ENCODE measurements at places on chromosomes 5 and 9.

GRCh38 chr5:141382469-141383294 lies at the start of gene PCDHGA7:
Gene PCDHGA7, plus strand, starts transcription at chr5:141382742. Its CDS starts 158 bp downstream, at chr5:141382900.
- DNase-seq, result no peak

DNA sequence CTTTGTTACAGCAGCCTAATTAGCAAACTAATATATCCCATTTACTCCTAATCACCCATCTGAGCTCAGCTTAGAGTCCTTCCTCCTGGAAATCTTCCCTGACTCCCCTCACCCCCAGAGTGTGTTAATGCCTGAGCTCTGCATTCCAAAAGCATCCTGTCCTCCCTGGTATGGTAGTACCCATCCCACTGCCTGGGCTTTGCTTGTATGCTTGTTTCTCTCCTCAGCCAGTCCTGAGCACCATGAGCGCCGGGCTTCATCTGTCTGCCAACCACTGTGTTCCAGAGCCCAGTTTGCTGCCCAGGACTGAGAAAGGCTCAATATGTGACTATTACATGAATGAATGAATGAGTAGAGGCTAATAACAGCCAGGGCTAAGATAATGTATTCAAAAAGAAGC lies 272.4 kb downstream of the CDK5RAP2 start:
- no peak for DNase-seq

DNA sequence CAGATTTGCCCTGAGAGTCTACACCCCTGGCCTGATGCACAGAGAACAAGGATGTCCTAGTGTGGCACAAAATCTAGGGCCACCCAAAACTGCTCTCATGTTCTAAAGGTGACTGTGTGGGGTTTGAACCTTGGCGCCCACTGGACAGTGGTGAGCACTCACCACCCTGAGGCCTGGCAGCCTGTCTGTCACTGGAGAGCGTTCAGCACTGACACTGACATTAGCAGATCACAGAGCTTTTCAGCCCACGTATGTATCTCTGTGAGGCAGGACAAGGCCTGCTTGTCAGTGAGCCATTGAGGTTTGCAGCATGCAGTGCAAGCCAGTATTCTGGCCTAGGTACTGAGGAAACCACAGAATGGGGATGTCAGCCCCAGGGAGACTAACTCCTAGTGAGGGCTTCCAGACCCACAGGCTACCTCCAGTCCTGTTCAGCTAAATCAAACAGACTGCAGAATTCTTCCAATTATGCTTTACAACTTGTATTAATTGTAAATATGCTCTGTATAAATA lies 38.9 kb upstream of the SLC2A8 start:
- no peak for DNase-seq

DNA sequence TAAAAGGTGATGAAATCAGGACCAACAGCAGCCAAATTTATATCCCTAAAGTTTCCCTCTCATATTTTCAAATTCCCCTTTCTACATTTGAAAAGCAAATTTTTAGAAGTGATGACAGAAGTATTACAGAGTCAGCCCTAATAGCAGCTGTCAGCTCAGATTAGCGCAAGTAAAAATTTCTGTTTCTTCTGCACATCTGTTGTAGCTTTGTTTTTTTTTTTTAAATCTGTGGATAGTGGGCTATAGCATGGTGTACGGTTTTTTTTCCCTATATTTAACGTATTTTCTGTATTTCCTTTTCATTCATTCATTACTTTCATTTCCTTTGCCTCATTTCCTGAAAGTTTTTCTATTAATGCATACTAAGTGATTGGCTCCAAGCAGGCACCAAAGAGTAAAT lies 99.1 kb downstream of the MACIR start:
- DNase-seq, result no peak

- no peak for DNase-seq
Measured at GRCh38 chr5:45741110-45741509, 44.9 kb upstream of the HCN1 start.

Measured in stimulated activated CD4-positive, alpha-beta T cell treated with anti-CD3 and anti-CD28 coated beads, Interleukin-4, amount 100 ng/mL, for 24 hours (primary cell).